HT1080 (cell line): ENCODE measurements at places on chromosomes 1 and 21. TPM values are rescaled to one million over a fixed set of nuclear protein-coding genes. Genes with fewer than 3 reads are reported as not detected.

Gene CRB1
- not detected in 2 replicates for total RNA-seq

Gene PM20D1
- total RNA-seq, result not detected in 2 replicates

Gene LCE1B
- total RNA-seq, result not detected in 2 replicates

Gene GMEB1
- total RNA-seq, result 7.7 and 9.2 TPM in 2 replicates

Gene FBXO2
- total RNA-seq, result 0.13 TPM in 1 of 2 replicates, not detected in the other

Gene FCGR2B
- 0.13 TPM in 1 of 2 replicates, not detected in the other for total RNA-seq

Gene EVA1C
- total RNA-seq, result not detected in 2 replicates

Gene CHD5
- total RNA-seq, result not detected in 2 replicates

Gene ZSWIM5
- 0.03 TPM in 1 of 2 replicates, not detected in the other for total RNA-seq

Gene S100A16
- total RNA-seq, result 862 and 1,038 TPM in 2 replicates

Gene CFHR1
- total RNA-seq, result not detected in 2 replicates

Gene CD34
- 0.20 TPM in 1 of 2 replicates, not detected in the other for total RNA-seq

Gene PTAFR
- total RNA-seq, result 0.26 TPM in 1 of 2 replicates, not detected in the other

Gene C8A
- total RNA-seq, result not detected in 2 replicates

Gene PTGER3
- total RNA-seq, result 0.07 TPM in 1 of 2 replicates, not detected in the other

Gene CACHD1
- 6.0 and 6.8 TPM in 2 replicates for total RNA-seq

Gene TTF2
- total RNA-seq, result 24.0 and 25.0 TPM in 2 replicates

Gene HES4
- 3.5 and 7.6 TPM in 2 replicates for total RNA-seq

Gene DNAI4
- 0.30 and 0.31 TPM in 2 replicates for total RNA-seq

Gene KANK4
- not detected in 2 replicates for total RNA-seq

Gene MYOG
- total RNA-seq, result not detected in 2 replicates

Gene CHRM3
- total RNA-seq, result 3.2 and 3.3 TPM in 2 replicates

Gene NTMT2
- total RNA-seq, result not detected in 2 replicates

Gene RXFP4
- total RNA-seq, result 0.55 TPM in 1 of 2 replicates, not detected in the other

Gene BNIPL
- 0.10 TPM in 1 of 2 replicates, not detected in the other for total RNA-seq

Gene TMPRSS2
- not detected in 2 replicates for total RNA-seq

Gene TMEM125
- not detected in 2 replicates for total RNA-seq

Gene OR2T35
- not detected in 2 replicates for total RNA-seq

Gene FAM177B
- not detected in 2 replicates for total RNA-seq

Gene PTP4A2
- 404 and 496 TPM in 2 replicates for total RNA-seq

Gene S100A14
- 0.88 TPM in 1 of 2 replicates, not detected in the other for total RNA-seq

Gene HHIPL2
- 0.70 and 1.3 TPM in 2 replicates for total RNA-seq

Gene TRPM2
- total RNA-seq, result 0.40 and 1.4 TPM in 2 replicates

Gene LCE1E
- total RNA-seq, result 0.43 TPM in 1 of 2 replicates, not detected in the other

Gene TDRD10
- total RNA-seq, result not detected in 2 replicates

Gene AMIGO1
- total RNA-seq, result 1.4 and 2.0 TPM in 2 replicates

Gene ASTN1
- total RNA-seq, result 0.16 and 0.33 TPM in 2 replicates

Gene MSH4
- 0.13 TPM in 1 of 2 replicates, not detected in the other for total RNA-seq

Gene UBL4B
- not detected in 2 replicates for total RNA-seq

Gene HSPA13
- total RNA-seq, result 25.8 and 30.1 TPM in 2 replicates

Gene COL9A2
- 0.07 and 0.43 TPM in 2 replicates for total RNA-seq

Gene KCNJ15
- total RNA-seq, result 5.9 and 7.8 TPM in 2 replicates

Gene SYTL1
- 4.1 and 4.7 TPM in 2 replicates for total RNA-seq

Gene ANGPTL3
- total RNA-seq, result not detected in 2 replicates

Gene CXADR
- 11.7 and 14.3 TPM in 2 replicates for total RNA-seq

Gene KIAA1614
- 0.11 and 0.40 TPM in 2 replicates for total RNA-seq

Gene FAM72C
- total RNA-seq, result 9.1 and 13.9 TPM in 2 replicates

Gene NBPF4
- total RNA-seq, result not detected in 2 replicates

Gene MX2
- 0.08 and 0.17 TPM in 2 replicates for total RNA-seq

Gene DYNLT5
- total RNA-seq, result not detected in 2 replicates
